ENCODE measurements at places on chromosomes 13 and 19.

DNA sequence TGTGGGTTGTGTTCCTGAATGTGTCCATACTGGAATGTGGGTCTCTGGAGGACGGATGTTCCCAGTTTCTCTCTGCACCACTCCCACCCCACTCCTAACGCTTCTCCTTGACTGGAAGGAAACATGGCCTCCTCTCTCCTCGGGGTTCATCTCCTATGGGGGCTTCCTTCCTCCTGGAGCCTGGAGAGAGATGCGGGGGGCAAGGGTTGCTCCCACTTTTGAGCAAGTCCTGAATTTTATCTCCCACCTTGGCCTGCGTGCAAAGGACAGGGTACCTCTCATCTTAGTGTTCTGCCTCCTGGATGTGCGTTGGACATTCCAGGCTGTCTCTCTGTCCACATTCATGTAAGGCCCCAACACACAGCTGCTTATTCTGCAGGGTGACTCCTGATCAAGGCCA lies 52.5 kb upstream of the UQCRFS1 start:
- DNase-seq: no peak

GRCh38 chr19:34676697-34677385 lies at the start of gene SCGB2B2:
TSS of gene SCGB2B2 (minus strand) at chr19:34677159. CDS start at chr19:34594563, 82,596 bp downstream.
- no peak for DNase-seq

DNA sequence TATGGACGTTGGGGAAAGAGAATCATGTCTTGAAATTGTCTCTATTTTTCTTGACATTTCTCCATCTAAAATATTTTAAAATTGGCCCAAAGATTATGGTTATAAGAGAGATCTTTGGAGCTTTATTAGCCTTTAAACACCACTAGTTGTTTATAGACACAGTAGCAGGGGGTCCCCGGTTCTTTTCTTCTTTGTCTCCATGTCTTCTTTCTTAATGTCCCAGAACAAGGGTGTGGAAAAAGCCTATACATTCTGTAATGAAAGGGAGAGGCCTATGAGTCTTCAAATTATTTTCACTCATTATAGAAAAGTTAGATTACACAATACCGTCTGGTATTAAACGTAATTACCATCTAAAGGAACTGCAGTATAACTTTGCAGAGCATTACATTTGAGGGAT lies 300.0 kb downstream of the NALCN start:
- no peak for DNase-seq

DNA sequence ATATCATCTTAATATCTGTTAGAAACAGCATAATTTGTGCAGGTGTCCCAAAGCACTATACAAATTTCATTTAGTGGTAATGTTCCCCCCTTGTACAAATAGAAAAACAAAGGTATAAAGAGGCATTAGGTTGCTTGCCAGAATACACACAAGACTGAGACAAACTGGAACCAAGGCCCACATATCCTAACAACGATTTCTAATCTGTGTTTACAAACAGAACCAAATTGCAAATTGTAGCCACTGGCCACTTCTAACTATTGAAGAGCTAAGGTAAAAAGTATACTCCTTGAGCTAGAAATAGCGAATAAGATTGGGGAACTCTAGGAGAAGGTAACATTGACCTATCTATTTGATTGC lies 526.1 kb downstream of the KLF12 start:
- no peak for DNase-seq

DNA sequence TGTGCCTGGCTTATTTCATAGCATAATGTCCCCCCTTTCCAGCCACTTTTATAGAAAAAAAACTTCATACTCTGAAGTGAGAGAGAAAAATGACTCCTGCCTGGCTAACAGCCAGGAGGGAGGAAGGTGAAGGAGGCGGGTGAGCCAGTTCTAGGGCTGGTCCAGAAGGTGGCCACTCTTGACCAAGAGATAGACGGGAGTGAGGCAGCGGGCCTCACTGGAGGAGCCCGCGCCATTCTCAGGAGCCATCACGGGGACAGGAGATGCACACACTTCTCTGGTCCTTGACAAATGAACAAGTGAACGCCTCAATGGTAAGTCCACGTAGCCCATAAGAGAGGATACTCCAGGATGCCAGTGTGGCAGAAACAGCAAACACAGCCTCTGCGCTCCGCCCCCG lies 231.4 kb downstream of the UQCRFS1 start:
- no peak for DNase-seq

DNA sequence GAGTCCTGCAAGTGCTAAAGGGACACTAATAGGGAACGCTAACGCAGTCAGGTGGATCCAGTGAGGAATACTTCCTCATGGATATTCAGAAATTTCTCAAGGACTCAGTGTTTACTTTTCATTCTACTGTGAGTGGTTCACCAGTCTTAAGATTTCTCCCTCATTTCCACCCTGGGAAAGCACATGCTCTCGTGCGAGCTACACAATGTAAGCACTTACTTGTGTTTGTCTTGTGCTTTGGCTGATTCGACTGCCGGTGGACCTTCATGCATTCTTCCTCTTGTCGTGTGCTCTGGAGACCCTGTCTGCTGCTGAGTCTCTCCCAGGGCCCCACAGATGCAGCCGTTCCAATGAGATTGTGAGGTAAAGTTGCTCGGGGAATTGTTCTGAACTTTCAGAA lies 180.1 kb downstream of the NUFIP1 start:
- no peak for DNase-seq

GRCh38 chr19:22603518-22604440 lies 30.3 kb upstream of the ZNF492 start:
- DNase-seq: no peak

GRCh38 chr13:95706356-95706755 lies 29.4 kb downstream of the DNAJC3 start:
- DNase-seq: no peak

DNA sequence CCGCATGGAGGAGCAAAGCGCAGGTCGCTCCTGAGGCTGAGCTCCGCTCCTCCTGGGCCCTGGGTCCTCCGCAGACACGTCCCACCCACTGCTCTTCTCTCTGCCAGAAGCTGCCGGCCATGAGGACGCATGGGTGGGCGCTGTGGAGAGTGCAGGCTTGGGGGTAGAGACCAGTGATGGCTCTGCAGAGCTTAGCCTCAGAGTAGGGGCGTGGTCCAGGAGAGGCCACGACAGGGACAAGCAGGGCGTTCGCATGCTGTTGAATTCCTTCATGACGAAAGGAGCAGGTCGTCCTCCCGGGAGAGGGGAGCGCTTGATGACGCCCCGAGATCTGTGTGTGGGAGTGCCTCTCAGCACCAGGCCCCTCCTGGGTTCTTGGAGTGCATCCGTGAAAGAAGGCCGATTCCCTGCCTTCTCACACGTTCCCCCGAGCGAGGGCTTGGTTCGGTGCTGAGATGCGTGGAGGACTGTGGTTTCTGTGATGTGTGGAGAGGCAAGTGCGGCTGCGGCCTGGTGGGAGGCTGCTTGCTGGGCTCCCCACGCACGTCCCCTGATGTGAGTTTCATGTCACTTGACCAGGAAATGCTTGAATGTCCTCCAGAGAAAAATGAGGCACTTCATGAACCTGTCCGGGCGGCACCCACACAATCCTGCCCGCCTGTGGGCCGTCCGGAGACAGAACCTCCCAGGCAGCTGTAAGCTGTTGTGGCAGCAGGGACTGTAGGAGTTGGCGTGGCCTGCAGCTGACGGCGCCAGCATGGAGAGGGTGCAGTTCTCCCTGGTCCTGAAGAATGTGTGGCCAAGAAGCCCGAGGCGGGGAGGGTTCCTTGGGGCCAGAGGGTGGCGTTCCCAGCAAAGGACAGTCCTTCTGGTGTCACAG lies 4.5 kb downstream of the SF3A2 start:
- DNase-seq: no peak

- DNase-seq: peak; percentile 60
These were observed at the start of gene MARK4 for GRCh38 chr19:45250832-45251451. TSS of gene MARK4 (plus strand) at chr19:45251271. CDS start at chr19:45251589, 318 bp downstream.

- DNase-seq: no peak
These were observed 10.6 kb downstream of the SLC15A1 start for GRCh38 chr13:98741741-98742435.
